Natural killer cell treated with Interleukin-12 subunit alpha and Interleukin-12 subunit beta and Interleukin-15 and Interleukin-18, amount 100 ng/mL, for 72 hours (primary cell): ENCODE measurements at places on chromosomes 11 and 22.

GRCh38 chr22:45980268-45980570 lies 3.3 kb upstream of the WNT7B start:
- DNase-seq = no peak
- no peak overlapping the region for H3K4me3 ChIP-seq
- H3K27me3 ChIP-seq = peaks cover 2% of the 10 kb centered on the region
- no peaks in the 10 kb centered on the region for H3K36me3 ChIP-seq

DNA sequence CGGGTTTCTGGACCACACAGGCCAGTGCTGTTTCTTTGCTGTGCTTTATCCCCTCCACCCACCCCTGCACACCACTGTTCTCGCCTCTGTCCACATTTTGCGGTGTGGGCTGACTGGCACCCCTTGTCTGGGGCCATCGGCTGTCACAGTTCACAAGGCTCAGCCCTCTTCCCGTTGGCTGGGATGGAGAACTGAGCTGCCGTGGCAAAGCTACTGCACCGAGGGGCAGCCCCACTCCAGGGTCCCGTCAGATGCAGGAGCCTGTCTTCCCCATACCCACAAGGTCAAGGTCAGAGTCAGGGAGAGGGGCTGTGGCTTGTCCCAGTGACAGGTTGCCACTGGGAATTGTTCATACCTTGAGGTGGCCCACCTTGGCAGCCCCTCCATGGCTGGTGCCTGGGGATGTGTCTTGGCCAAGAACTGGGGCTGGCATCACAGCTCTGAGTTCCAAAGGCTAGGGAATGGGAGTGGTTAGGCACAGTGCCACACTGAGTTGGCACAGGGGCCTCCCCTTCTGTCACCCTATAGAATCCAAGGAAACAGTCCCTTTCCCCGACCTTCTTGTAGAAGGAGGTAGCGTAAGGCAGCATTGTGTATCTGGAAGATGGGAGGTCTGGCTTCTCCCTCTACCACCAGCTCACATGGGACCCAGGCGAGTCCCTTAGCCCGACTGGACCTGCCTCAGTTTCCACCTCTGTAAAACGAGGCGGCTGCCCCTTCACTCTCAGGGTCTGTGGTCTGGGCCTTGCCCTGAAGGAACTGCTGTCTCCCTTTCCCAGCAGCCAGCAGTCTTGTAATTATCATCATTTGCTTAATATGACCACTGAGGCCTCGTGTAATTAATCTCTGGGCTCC lies 3.4 kb downstream of the GRK2 start:
- DNase-seq = peak; percentile 84
- peaks cover 65% of the 10 kb centered on the region for H3K4me1 ChIP-seq
- H3K36me3 ChIP-seq = peaks cover 17% of the 10 kb centered on the region
- H3K27ac ChIP-seq = peak overlapping the region; percentile 100
- H3K27me3 ChIP-seq = no peaks in the 10 kb centered on the region
- H3K4me3 ChIP-seq = peak overlapping the region; percentile 99

DNA sequence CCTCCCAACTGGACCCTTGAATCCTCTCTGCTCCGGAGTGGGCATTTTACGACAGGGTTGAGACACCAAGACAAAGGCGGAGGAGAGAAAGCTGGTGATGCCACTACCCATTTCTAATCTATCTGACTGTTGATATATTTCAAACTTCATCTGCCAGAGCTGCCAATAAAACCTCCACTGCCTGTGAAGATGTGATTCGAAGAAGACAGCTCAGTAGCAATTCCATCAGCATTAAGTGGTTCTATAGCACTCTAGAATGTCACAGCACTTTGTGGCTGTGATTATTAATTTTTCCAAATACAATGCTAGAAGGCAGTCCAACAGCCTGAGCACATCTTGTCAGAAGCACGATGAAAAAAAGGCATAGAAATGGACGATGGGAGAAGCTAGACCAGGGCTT lies 282.8 kb downstream of the OPCML start:
- H3K4me1 ChIP-seq = no peaks in the 10 kb centered on the region
- no peak overlapping the region for H3K27ac ChIP-seq
- no peak overlapping the region for H3K4me3 ChIP-seq
- no peaks in the 10 kb centered on the region for H3K36me3 ChIP-seq
- DNase-seq = no peak

GRCh38 chr11:120816711-120817110 lies 207.2 kb upstream of the TBCEL start:
- H3K27ac ChIP-seq = peak overlapping the region; percentile 79
- DNase-seq = no peak
- peaks cover 33% of the 10 kb centered on the region for H3K4me1 ChIP-seq
- H3K4me3 ChIP-seq = no peak overlapping the region
- H3K27me3 ChIP-seq = peaks cover 16% of the 10 kb centered on the region
- H3K36me3 ChIP-seq = no peaks in the 10 kb centered on the region

DNA sequence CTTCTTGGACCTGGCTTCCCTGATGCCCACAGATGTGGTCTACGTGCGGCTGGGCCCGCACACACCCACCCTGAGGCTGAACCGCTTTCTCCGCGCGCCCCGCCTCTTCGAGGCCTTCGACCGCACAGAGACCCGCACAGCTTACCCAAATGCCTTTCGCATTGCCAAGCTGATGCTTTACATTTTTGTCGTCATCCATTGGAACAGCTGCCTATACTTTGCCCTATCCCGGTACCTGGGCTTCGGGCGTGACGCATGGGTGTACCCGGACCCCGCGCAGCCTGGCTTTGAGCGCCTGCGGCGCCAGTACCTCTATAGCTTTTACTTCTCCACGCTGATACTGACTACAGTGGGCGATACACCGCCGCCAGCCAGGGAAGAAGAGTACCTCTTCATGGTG lies 1.2 kb downstream of the CNGA4 start:
- H3K27me3 ChIP-seq = no peaks in the 10 kb centered on the region
- no peak overlapping the region for H3K4me3 ChIP-seq
- H3K27ac ChIP-seq = no peak overlapping the region
- peaks cover 5% of the 10 kb centered on the region for H3K4me1 ChIP-seq

GRCh38 chr11:70630816-70631623 lies 232.7 kb downstream of the CTTN start:
- no peak overlapping the region for H3K27ac ChIP-seq
- H3K4me3 ChIP-seq = no peak overlapping the region
- peaks cover 2% of the 10 kb centered on the region for H3K27me3 ChIP-seq
- no peaks in the 10 kb centered on the region for H3K36me3 ChIP-seq
- H3K4me1 ChIP-seq = no peaks in the 10 kb centered on the region
- no peak for DNase-seq

- peaks cover 26% of the 10 kb centered on the region for H3K4me1 ChIP-seq
- no peak overlapping the region for H3K4me3 ChIP-seq
- H3K27ac ChIP-seq = no peak overlapping the region
- no peak for DNase-seq
Measured at GRCh38 chr22:25390297-25391240, 171.1 kb downstream of the CRYBB2 start.

GRCh38 chr11:131687291-131688047 lies 317.1 kb downstream of the NTM start:
- no peaks in the 10 kb centered on the region for H3K36me3 ChIP-seq
- H3K4me1 ChIP-seq = peaks cover 3% of the 10 kb centered on the region
- H3K27me3 ChIP-seq = peaks cover 5% of the 10 kb centered on the region
- no peak overlapping the region for H3K27ac ChIP-seq

- DNase-seq = no peak
- no peaks in the 10 kb centered on the region for H3K36me3 ChIP-seq
- no peak overlapping the region for H3K27ac ChIP-seq
- H3K4me1 ChIP-seq = no peaks in the 10 kb centered on the region
Measured at GRCh38 chr11:116375221-116375620, 397.6 kb downstream of the BUD13 start.

GRCh38 chr11:7858006-7858405 lies 61.3 kb upstream of the OR5P2 start:
- H3K4me3 ChIP-seq = no peak overlapping the region
- H3K36me3 ChIP-seq = no peaks in the 10 kb centered on the region
- DNase-seq = no peak
- H3K27ac ChIP-seq = no peak overlapping the region
- no peaks in the 10 kb centered on the region for H3K4me1 ChIP-seq

GRCh38 chr22:38704654-38705234 lies 1.0 kb upstream of the GTPBP1 start:
- H3K27ac ChIP-seq = peak overlapping the region; percentile 82
- H3K36me3 ChIP-seq = peaks cover 8% of the 10 kb centered on the region
- no peaks in the 10 kb centered on the region for H3K27me3 ChIP-seq
- H3K4me3 ChIP-seq = peak overlapping the region; percentile 89
- peaks cover 51% of the 10 kb centered on the region for H3K4me1 ChIP-seq

- H3K4me1 ChIP-seq = no peaks in the 10 kb centered on the region
- peaks cover 9% of the 10 kb centered on the region for H3K27me3 ChIP-seq
- no peaks in the 10 kb centered on the region for H3K36me3 ChIP-seq
- DNase-seq = no peak
- H3K4me3 ChIP-seq = no peak overlapping the region
- no peak overlapping the region for H3K27ac ChIP-seq
Measured at GRCh38 chr11:20192641-20193040, 32.4 kb upstream of the DBX1 start.

DNA sequence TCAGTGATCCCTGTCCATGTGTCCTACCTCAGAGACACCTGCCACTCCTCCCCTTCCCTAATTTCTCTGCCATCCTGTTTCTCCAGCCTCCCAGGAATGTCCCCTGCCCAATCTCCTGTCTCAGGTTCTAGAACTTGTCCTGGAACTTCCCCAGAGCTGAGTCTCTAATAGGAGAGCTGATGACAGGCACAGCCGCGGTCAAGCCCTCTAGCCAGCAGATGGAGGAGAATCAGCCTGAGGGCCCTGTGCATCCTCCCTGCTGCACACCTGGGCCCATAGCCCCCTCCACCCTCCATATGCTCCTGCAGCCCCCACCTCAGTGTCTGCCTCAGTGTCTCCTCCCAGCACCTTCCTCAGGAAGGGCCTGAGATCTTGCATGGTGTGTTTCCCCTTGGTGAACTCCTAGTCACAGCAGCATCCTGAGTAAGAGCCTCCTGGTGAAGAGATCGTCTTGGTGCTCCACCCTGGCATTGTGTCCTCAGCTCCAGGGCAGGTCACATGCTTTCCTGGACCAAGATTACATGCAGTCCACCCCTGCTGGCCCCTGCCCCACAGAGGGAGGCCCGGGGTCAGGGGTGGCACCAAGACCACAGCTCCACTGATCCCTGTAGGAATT lies 43.9 kb upstream of the VPREB1 start:
- no peak overlapping the region for H3K4me3 ChIP-seq
- H3K27ac ChIP-seq = no peak overlapping the region
- no peaks in the 10 kb centered on the region for H3K36me3 ChIP-seq
- peaks cover 2% of the 10 kb centered on the region for H3K4me1 ChIP-seq
- DNase-seq = no peak

GRCh38 chr11:96242191-96242847 lies 100.7 kb downstream of the MAML2 start:
- H3K4me3 ChIP-seq = peak overlapping the region; percentile 91
- H3K4me1 ChIP-seq = peaks cover 43% of the 10 kb centered on the region
- peak overlapping the region; percentile 78 for H3K27ac ChIP-seq
- H3K36me3 ChIP-seq = no peaks in the 10 kb centered on the region
- no peak for DNase-seq

DNA sequence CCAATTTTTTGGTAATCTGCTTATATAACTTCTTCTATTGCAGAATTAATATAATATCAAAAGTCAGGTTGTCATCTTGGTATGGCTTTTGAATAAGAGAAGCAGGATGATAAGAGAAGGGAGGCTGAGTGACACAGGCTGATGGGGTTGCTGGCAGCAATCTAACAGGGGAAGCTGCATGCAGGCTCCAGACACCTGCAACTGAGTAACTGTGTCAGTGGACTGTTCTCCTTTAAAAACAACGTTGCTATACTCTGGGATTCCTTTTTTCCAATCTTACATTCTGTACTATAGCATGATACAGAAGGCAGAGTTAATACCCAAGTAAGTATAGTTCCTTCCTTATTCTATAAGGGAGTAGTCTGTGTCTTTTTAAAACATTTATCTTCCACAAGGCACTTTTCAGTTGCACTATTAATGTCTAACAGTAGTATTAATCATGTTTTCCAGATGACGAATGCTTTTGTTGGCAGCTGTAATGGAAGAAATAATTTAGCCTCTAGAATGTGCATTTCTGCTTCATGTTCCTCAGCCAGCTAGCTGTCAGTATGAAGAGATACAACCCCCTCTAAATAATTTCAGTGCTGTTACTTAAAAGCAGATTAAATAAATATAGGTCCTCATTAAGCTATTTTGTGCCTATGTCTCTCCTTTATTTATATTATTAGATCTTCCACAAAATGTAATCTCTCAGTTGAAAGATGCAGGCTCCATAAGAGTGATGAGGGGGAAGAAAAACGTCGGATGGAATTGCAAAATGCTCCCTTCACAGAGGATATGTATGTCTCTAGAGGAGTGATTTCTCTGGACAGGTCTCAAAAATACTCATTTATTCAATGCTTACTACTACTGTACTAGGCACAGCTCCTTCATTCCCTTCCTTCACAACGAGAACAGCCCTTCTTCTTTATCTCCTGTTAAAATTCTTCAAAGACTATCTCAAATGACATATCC lies 50.8 kb downstream of the ATG16L2 start:
- DNase-seq = no peak
- no peak overlapping the region for H3K4me3 ChIP-seq
- no peaks in the 10 kb centered on the region for H3K27me3 ChIP-seq
- H3K27ac ChIP-seq = no peak overlapping the region
- no peaks in the 10 kb centered on the region for H3K4me1 ChIP-seq
